Activated CD4-positive, CD25-positive, alpha-beta regulatory T cell (primary cell): ENCODE measurements at places on chromosomes 13 and 19.

- DNase-seq, result no peak
Measured at GRCh38 chr13:114146629-114147028, 14.2 kb upstream of the RASA3 start.

DNA sequence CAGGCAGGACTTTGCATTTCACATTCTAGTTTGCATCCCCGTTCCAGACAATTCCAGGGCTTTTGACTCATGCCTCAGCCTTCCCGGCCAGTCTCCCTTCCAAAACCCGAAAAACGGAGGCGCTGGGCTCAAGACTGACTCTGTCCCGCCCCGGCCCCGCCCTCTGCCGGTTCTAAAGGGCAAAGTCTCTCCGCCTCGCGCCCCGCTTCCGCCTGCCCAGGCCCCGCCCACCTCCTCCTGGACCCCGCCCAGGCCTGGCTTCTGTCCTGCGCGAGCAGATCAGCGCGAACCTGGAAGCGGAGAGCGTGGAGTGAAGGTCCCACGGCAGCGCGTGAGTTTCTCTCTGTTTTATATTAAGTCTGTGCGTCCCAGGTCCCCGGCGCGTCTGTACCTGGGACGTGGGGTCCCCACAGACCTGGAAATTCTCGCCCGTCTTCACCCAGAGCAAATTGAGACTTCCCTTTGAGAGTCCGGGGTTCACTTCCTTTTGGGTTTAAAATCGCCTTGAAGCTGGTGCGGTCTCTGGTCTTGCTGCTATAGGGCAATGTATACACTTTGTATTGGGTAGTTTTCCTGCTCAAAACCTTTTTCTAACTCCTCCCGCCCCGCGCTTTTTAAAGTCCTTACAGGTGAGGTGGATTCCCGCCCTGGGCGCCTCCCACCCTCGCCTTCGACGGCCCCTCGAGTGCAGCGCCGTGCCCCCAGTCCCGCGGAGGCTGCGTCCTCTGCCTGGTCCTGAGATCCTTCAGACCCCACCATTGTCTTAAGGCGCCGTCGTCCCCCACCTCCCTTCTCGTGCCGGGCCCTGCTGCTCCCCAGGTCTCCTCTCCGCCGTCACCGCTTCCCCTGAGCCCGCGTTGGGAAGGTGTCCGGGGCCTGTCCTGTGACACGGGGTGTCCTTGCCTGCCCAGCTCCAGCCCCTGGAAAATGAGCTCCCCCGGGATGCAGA lies 31.2 kb downstream of the ZNF701 start:
- peak; percentile 89 for DNase-seq

GRCh38 chr13:77832339-77833100 lies 86.1 kb downstream of the EDNRB start:
- DNase-seq, result no peak

DNA sequence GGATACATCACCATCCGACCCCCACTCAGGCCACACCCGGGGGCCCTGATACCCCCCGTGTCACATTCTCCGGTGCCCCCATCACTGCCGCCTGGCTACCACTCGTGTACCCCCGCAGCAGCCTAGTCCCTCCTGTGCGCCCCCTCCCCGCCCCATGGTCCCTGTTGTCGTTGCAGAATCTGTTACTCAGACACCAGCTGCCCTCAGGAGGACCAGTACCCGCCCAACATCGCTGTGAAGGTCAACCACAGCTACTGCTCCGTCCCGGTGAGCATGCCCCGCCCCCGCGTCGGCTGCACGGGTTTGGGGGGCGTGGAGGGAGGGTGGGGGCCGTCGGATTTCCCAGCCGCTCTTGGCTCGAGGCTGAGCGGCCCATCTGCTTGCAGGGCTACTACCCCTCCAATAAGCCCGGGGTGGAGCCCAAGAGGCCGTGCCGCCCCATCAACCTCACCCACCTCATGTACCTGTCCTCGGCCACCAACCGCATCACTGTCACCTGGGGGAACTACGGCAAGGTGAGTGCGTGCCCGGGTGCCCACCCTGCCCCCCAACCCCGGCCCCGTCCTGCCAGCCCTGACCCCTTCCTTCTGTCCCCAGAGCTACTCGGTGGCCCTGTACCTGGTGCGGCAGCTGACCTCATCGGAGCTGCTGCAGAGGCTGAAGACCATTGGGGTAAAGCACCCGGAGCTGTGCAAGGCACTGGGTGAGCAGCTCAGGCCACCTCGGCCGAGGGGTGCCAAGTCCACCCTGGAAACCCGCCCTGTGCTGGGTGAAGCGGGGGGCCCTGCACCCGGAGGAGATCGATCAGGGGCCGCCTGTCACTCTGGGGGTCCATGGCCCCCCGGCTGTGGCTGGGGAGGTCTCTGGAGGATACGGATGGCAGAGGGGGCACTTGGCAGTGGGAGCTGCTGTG lies 21.1 kb downstream of the PIAS4 start:
- DNase-seq, result no peak

GRCh38 chr13:25064396-25064795 lies 31.5 kb upstream of the PABPC3 start:
- no peak for DNase-seq

GRCh38 chr13:41461527-41462139 lies 4.3 kb downstream of the RGCC start:
- no peak for DNase-seq

DNA sequence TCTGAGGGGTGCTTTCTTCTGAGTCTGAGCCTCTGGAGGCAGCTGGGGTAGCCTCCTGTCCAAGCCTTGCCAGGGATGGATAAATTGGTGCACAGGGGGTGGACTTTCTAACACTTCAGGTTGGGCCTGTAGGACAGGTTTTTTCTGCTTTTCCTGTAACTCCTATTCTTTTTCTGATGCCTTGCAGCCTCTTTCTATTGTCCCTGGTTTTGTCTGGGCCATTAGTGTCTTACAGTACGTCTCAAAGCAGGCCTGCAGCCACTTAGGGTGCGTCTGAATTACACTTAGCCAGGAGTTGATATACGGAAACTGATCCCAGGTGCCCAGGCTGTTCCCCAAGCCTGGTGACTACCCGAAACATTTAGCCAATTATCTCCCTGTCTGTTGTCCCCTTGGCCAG lies 213.3 kb upstream of the HTR2A start:
- no peak for DNase-seq

- DNase-seq, result no peak
Measured at GRCh38 chr13:53638040-53638439, 609.4 kb downstream of the OLFM4 start.

- no peak for DNase-seq
Measured at GRCh38 chr19:53897459-53897858, 11.6 kb upstream of the CACNG7 start.

- no peak for DNase-seq
Measured at GRCh38 chr13:31767175-31767900, 28.0 kb downstream of the RXFP2 start.

DNA sequence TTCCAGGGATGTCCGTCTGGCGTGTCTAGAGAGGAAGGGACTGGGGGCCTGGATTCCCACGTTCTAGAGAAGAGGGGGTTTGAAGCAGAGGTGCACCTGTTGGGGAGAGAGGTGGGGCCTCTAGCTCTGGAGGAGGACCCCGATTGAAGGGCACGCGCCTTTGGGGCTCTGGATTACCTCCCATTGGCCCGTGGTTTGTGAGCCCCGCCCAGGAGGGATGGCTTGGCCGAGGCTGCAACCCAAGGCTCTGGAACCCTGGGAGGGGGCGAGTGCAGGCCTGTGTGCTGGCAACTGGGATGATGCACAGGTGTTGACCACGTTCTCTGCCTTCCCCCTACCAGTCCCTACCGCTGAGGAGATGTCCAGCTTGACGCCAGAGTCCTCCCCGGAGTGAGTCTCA lies 20.2 kb downstream of the TMEM150B start:
- no peak for DNase-seq

DNA sequence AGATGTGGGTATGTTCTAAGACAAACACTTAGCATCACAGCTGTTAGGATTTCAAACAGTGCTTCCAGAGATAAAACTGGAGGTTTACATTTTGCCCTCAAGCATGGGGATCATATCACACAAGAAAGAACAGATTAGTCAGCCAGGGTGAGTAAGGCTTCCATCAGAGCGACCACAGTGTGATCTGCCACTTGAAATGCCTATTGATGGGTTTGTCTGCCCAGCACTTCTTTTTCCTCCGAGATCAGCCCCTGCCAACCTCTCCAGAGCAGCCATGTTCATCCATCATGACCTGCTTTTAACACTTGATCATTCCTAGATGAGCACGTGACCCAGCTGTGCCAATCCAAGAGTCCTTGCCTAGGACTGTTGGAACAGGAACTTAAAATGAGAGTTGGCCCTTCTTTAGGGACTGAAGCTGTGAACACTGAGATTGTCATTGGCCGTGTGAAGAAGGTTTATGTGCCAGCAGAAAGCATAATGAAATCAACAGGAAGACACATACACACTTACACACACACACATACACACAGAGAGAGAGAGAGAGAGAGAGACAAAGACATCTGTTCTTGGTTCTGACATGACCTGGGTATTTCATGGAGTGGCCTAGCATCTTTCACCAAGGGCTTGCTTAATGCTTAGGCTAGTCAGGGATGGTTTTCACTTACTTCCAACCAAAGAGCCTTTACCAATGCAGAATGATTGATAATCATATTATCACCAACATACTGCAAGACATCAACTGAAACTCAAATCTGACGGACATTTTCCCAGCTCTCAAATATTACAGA lies 5.2 kb upstream of the CEBPG start:
- no peak for DNase-seq

- DNase-seq, result no peak
Measured at GRCh38 chr19:14073925-14074838, 1.6 kb downstream of the MISP3 start.

DNA sequence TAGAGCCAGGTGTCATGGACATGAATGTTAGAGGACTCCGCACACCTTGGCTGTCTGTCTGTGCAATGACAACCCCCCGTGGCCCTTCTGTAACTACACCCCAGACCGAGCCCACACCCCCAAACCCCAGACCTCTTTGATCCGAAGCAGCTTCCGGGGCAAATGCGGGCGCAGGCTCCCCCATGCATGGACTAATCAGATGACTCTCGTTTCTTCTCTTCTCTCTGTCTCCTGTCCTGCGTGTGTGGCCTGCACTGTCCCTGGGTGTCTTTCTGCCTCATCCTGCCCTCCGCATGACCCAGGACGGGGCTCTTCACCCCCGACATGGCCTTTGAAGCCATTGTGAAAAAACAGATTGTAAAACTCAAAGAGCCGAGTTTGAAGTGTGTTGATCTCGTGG lies 38.9 kb downstream of the TMED1 start:
- no peak for DNase-seq

- DNase-seq, result no peak
Measured at GRCh38 chr19:10222201-10222890, 8.8 kb downstream of the S1PR2 start.

- DNase-seq, result no peak
Measured at GRCh38 chr19:14686411-14686810, 3.4 kb upstream of the ZNF333 start.

GRCh38 chr13:28047757-28048388 lies 52.5 kb downstream of the FLT3 start:
- no peak for DNase-seq
